ENCODE measurements at places on chromosomes 11 and 22.
A peak's percentile ranks its signal among the peaks of the same experiment; 100 is the strongest.

DNA sequence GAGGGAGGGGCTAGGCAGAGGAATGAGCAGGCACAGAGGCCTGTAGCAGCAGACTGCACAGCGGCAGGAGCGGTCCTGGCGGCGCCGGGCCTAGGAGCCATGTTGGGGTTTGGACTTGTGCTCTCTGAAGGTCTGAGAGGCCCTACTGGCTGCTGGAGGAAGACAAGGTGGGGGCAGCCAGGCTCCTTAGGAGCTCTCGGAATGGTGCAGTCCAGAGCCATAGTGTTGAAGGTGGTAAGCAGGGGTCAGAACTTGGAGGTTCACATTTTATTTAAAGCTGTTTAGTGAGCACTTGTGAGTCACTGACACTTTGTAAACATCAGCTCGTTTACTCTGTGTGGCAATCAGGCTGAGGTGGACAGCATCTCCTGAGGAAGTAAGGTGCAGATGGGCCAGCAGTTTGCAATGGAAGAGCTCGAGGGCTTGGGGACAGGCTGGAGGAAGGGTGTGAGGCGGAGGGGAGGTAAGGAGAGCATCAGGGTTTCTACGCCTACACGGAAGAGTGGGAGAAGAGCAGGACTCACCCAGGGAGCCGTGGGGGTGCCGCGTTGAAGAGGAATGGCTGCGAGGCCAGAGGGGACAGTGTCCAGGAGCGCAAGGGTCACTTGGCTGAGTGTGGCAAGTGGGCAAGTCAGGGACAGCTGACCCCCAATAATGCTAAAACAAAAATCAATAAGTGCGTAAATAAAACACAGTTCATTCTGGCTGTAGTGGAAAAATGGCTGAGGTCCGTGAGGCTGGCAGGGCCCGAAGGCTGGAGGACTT, 10.0 kb upstream of the TMEM191C start:
- DNase-seq: no peak

- DNase-seq: no peak
Measured at GRCh38 chr11:14346303-14346955, 12.6 kb downstream of the RRAS2 start.

GRCh38 chr22:44363013-44363979, 50.5 kb upstream of the SHISAL1 start:
- DNase-seq: peak; percentile 97

DNA sequence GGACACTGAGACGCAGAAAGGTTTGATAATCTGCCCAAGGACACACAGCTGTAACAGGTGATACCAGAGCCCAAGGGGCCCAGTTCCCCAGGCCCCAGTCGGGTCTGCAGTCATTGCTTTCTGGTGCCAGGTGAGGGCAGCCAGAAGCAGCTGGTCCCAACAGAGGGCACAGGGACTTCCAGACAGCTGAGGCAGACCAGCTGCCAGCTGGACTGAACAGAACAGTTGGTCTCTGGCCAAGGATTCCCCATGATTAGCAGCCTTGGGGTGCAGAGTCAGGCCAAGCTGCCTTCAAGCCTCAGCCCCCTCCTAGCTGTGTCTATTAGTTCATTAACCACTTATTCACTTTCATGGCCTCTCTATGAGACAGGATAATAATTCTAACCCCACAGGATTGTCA, 105.6 kb downstream of the RRAS2 start:
- no peak for DNase-seq

DNA sequence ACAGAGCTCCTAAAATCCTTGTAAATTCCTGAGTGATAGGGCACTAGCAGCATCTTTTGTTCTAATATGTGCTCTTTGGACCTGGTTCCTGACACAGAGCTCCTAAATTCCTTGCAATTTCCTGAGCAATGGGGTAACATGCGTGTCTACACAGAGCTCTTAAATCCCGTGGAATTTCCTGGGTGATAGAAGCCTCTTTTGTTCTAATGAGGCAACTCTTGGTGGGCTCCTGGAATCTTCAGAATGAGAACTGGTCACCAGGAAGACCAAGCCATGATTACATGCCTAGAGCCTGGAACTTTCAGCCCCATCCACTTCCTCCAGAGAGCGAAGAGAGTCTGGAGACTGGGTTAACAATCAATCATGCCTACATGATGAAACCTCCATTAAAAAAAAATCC, 19.0 kb downstream of the RSF1 start:
- DNase-seq: peak; percentile 36

DNA sequence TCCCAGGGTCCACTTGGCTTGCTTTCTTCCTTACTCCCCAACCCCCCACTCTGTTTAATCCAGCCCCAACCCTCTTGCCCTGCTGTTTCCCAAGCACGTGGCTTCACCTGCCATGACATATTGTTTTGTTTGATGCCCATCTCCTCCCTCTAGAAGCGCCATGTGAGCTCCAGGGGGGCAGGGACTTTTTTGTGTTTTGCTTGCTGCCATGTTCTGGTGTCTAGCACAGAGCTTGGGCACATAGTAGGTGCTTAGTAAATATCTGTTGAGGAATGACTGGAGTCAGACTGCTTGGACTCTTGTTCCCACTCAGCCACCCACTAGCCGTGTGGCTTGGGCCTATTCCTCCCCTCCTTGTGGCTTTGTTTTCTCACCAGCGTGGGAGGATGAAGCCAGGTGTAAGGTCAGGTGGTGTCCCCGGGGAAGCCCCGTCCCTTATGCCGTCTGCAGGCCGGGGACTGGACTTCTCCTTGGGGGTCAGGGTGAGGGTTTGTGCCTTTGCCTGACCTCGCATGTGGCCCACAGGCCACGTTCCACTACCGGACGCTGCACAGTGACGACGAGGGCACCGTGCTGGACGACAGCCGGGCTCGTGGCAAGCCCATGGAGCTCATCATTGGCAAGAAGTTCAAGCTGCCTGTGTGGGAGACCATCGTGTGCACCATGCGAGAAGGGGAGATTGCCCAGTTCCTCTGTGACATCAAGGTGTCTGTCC, 3.8 kb downstream of the AIP start:
- DNase-seq: no peak

DNA sequence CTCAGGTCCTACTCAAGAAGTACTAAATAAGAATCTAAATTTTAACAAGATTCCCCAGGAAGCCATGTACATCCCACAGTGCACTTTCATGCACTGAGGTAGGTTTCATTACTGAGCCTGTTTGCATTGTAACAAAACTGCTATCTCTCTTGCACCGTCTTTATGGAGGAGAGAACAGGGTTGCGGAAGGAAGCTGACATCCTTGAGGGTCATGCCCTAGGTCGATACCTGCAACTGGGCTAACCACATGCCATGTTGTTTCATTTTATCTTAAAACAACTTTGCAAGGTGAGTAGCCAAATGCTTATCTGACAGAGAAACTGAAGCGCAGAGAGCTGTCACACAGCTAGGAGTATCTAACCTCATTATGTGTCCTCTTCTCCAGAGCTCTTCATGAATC, 656.3 kb upstream of the TENM4 start:
- no peak for DNase-seq

GRCh38 chr11:20467487-20468185, 80.1 kb downstream of the PRMT3 start:
- peak; percentile 8 for DNase-seq

DNA sequence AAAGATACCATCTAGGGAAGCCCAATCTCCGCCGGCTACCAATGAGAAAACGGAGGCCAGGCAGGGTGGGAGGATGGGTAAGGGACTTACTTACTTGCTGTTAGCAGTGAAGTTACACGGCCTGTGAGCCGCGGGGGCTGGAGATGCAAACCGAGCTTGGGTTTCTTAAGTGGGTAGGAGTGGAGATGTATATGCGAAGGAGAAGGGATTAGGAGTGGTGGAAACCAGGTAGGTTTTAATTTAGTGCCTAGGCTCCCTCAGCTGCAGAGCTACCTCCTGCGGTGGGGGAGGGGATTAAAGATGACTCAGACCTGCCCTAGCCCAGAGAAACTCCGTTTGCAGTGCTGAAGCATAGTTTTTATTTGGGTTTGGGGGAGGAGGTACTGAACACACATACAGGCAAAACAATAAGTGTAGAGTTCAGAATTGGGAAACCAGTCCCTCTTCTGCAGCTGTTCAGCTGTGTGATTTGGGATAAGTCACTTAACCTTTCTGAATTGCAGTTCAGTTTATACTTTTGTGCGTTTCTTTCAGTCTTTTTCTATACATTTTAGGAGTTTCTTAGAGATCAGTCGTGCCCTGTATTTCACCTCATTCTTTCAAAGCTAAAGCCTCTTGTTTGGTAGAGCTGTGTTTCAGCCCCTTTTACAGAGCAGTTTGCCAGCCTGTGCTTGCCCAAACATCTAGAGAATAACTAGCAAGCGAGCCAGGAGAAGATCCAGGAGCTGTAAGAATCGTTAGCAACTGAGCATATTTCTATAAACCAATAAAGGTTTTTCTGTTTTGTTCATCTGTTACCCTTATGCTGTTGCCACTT, 596 bp upstream of the TNRC6B start:
- DNase-seq: peak; percentile 78

GRCh38 chr11:67082071-67082791, 25.6 kb downstream of the RHOD start:
- no peak for DNase-seq

DNA sequence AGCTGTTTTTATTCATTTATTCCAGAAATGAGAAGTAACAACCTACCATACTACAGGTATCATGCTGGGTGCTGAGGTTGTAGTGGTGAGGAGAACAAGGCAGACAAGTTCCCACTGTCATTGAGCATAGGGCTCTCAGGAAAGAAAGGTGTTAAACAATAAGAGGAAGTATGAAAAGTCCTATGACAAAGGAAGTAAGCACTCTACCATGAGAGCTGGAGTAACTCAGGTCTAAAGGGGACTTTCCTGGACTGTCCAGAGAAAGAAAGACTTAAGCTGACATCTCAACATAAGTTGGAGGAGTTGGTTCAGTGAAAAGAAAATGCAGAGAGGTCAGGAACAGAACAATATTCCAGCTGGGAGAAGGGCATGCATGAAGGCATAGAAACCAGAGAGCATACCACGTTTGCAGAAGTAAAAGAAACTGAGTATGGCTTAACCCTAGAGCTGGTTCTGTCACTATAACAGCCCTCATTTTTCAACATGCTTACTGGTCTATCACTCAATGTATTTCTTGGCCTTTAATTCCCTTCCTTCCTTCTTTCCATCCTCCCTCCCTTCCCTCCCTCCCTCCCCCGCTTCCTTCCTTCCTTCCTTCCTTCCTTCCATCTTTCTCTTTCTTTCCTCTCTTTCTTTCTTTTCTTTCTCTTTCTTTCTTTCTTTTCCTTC, 137.8 kb upstream of the BDNF start:
- DNase-seq: no peak

- no peak for DNase-seq
Measured at GRCh38 chr22:44583061-44583760, 85.2 kb upstream of the RTL6 start.

GRCh38 chr11:63536669-63537292, at the start of gene PLAAT4:
Gene PLAAT4, plus strand, starts transcription at chr11:63536808. Its CDS starts 61 bp downstream, at chr11:63536869.
- peak; percentile 63 for DNase-seq

GRCh38 chr22:36285017-36285416, 32.1 kb downstream of the APOL1 start:
- no peak for DNase-seq

GRCh38 chr11:128491195-128491936, 96.0 kb downstream of the ETS1 start:
- no peak for DNase-seq

DNA sequence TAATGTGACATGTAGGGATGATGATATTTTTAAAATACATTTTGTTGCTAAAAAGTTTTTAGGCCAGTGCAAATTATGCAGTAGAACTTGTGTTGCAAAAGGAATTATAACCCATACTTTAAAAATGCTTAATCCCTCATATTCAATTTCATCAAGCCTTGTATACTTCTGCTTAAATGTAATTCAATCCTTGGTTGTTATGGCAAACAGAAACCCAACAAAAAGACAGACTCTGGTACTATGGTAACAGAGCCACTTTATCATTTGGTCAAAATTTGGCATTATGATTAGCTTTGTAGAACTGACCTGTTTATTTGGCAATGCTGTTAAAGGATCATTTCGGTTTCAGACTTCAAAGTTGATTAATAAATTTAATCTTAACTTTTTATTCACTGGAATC, 284.8 kb downstream of the TMEM135 start:
- no peak for DNase-seq

DNA sequence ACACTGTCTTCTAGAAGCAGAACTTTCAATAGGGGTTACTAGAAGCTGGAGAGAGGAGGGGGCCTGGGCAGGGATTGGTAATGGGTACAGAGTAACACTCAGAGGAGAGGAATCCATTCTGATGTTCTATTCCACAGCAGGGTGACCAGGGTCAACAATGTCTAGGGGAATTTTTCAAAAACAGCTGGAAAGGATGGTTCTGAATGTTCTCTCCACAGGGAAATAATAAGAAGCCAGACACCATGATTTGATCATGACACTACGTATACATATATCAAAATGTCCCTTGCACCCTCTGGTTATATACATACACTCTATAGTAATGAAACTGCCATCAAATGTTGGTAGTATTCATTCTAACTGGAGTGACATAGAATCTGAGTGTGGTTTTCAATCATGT, 111.2 kb upstream of the TOP3B start:
- DNase-seq: no peak

DNA sequence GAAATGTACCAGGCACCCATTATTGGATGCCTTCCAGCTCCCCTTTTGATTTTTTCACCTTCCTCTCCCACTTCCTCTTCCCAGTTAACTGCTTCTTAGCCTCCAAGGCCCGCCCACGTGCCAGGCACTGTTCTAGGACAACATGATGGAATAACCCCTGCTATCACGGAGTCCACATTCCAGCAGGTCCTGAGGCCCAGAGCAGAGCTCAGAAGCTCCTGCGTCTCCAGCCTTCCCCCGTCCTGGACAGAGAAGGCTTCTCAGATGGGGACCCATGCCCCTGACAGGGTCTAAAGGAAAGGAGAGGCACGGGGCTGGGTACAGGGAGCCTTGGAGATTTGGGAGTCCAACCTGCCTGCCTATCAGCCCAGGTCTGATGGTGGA, 29.1 kb downstream of the TRIM29 start:
- no peak for DNase-seq

GRCh38 chr11:44727373-44728287, 868 bp downstream of the TSPAN18 start:
- DNase-seq: peak; percentile 65

DNA sequence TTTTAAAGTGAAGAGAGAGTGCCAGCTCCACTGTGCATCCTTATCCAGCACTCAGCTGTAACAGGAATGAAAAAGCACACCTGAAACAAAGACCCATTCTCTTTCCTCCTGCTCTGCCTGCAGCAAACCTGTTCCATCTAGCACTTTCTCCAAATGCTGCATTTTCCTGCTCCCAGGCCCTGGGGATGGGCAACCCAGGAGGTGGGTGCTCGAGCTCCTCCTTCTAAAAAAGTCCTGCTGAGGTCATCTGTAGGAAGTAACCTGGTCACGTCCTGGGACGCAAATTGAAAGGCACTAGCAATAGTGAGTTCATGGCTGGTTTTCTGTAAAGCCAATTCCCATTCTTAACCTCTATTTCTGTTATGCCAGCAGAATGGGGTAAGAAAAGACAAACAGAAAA, 173.7 kb downstream of the MAML2 start:
- no peak for DNase-seq

DNA sequence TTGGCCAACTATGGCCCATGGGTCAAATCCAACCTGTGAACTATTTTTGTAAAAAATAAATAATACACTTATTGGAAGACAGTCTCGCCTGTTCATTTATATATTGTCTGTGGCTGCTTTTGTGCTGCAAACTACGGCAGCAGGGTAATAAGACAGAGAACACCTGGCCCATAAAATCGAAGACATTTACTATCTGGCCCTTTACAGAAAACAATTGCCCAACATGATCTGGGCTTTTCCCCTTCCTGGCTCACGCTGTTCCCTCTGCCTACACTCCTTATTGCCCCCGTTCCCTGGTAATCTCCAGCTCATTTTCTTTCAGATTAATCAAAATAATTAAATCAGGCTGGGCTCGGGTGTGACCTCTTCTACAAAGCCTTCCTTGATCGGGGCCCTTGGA, 5.6 kb downstream of the PLAAT2 start:
- DNase-seq: no peak

GRCh38 chr11:120795185-120795584, 228.7 kb upstream of the TBCEL start:
- DNase-seq: no peak

All from EH (cell line).